Esophagus muscularis mucosa (tissue), 4 donors: ENCODE measurements at places on chromosomes 11 and 22. TPM values are rescaled to one million over a fixed set of nuclear protein-coding genes. Genes with fewer than 3 reads are reported as not detected.

Gene TNNT3
- total RNA-seq: 4.2 TPM

Gene LMNTD2
- 3.1 TPM for total RNA-seq

Gene KCNK4
- not detected for total RNA-seq

Gene SMC1B
- total RNA-seq: not detected

Gene GRM5
- not detected for total RNA-seq

Gene OR52N5
- not detected for total RNA-seq

Gene BSX
- not detected for total RNA-seq

Gene PTGDR2
- 0.33 TPM for total RNA-seq

Gene HEPHL1
- not detected for total RNA-seq

Gene TRIM77
- not detected for total RNA-seq

Gene OR10G6
- total RNA-seq: not detected

Gene MRGPRE
- not detected for total RNA-seq

Gene PRCP
- 36.4 TPM for total RNA-seq

Gene OR4C6
- not detected for total RNA-seq

Gene SERHL2
- total RNA-seq: 5.1 TPM

Gene VPREB1
- not detected for total RNA-seq

Gene ST13
- total RNA-seq: 193 TPM

Gene OR51E2
- 1.8 TPM for total RNA-seq

Gene MS4A12
- total RNA-seq: not detected

Gene PMM1
- 37.8 TPM for total RNA-seq

Gene C1QTNF5
- total RNA-seq: 44.1 TPM

Gene KCNJ4
- not detected for total RNA-seq

Gene DMC1
- total RNA-seq: 1.7 TPM

Gene RAB39A
- total RNA-seq: 0.71 TPM

Gene SMTNL1
- not detected for total RNA-seq

Gene KRTAP5-9
- total RNA-seq: not detected

Gene CARNS1
- 1.6 TPM for total RNA-seq

Gene MS4A14
- total RNA-seq: 1.6 TPM

Gene CRACR2B
- total RNA-seq: 7.4 TPM

Gene SLC22A6
- total RNA-seq: not detected

Gene TUB
- total RNA-seq: 9.1 TPM

Gene APLNR
- total RNA-seq: 1.7 TPM

Gene SEPTIN5
- 11.8 TPM for total RNA-seq

Gene SPI1
- 34.6 TPM for total RNA-seq
